ENCODE measurements at places on chromosomes 6 and 20. TPM values are rescaled to one million over a fixed set of nuclear protein-coding genes. Genes with fewer than 3 reads are reported as not detected.

The TINAG gene
- not detected for total RNA-seq

The PFDN4 gene
- total RNA-seq, result 26.8 TPM

The MAP7 gene
- total RNA-seq, result 15.5 TPM

The BLCAP gene
- 76.2 TPM for total RNA-seq

The OR11A1 gene
- not detected for total RNA-seq

The GHRH gene
- total RNA-seq, result not detected

The MUCL3 gene
- total RNA-seq, result not detected

The CST2 gene
- 1.2 TPM for total RNA-seq

GRCh38 chr6:14707276-14707675 lies 538.6 kb upstream of the JARID2 start:
- no peaks in the 10 kb centered on the region for H3K36me3 ChIP-seq
- H3K27me3 ChIP-seq, result no peaks in the 10 kb centered on the region
- no peak for DNase-seq
- H3K4me3 ChIP-seq, result no peak overlapping the region

DNA sequence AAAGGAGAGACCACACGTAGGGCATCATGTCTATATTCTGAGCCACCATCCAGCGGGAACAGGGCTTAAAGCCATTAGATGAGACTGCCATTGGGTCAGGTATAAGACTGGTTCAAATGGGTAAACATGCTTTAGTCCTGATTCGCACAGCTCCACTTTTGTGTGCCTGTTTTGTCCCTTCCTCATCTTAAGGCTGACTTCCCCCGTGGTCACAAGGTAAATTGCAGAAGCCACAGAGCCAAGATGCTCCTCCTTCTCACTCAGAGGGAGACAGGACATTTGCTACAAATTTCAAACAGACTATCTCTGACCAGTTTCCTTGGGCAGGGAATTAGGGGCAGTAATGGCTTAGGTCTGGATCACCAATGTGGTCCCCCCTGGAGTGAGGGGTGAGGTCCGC lies 11.4 kb upstream of the IFNGR1 start:
- no peak overlapping the region for H3K27ac ChIP-seq
- peaks cover 3% of the 10 kb centered on the region for H3K4me1 ChIP-seq
- H3K36me3 ChIP-seq, result no peaks in the 10 kb centered on the region

DNA sequence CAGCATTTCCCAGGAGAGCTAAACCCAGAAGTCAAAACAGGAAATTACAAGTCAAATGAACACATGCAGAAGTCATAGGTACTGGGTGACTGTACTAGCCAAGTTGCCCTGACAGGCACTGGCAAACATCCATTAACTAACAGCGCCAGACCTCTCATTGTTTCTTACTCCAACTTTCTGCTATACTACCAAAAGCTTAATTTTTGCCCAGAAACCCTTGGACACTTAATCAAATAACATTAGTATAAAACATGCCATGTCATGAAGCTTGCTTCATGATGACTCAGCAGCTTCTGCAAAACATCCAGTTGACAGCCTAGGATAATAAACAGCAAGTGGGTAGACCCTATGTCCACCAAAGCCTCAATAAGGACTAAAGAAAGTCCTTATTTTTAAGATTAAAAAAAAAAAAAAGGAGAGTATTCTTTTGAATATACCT lies 3.5 kb downstream of the NUP153 start:
- H3K36me3 ChIP-seq, result no peaks in the 10 kb centered on the region
- DNase-seq, result no peak
- no peaks in the 10 kb centered on the region for H3K27me3 ChIP-seq

- H3K27ac ChIP-seq, result peak overlapping the region; percentile 45
- no peaks in the 10 kb centered on the region for H3K36me3 ChIP-seq
- peaks cover 20% of the 10 kb centered on the region for H3K4me1 ChIP-seq
- H3K27me3 ChIP-seq, result no peaks in the 10 kb centered on the region
Measured at GRCh38 chr6:25050356-25050755, 114.6 kb upstream of the RIPOR2 start.

- no peak for DNase-seq
- H3K4me3 ChIP-seq, result no peak overlapping the region
- peaks cover 4% of the 10 kb centered on the region for H3K36me3 ChIP-seq
- H3K27ac ChIP-seq, result no peak overlapping the region
- H3K27me3 ChIP-seq, result no peaks in the 10 kb centered on the region
Measured at GRCh38 chr6:12312736-12313135, 22.6 kb downstream of the EDN1 start.

- H3K27ac ChIP-seq, result no peak overlapping the region
- H3K27me3 ChIP-seq, result peaks cover 3% of the 10 kb centered on the region
- H3K36me3 ChIP-seq, result no peaks in the 10 kb centered on the region
- peaks cover 2% of the 10 kb centered on the region for H3K4me1 ChIP-seq
- no peak for DNase-seq
Measured at GRCh38 chr6:2222275-2222842, 23.0 kb downstream of the GMDS start.

DNA sequence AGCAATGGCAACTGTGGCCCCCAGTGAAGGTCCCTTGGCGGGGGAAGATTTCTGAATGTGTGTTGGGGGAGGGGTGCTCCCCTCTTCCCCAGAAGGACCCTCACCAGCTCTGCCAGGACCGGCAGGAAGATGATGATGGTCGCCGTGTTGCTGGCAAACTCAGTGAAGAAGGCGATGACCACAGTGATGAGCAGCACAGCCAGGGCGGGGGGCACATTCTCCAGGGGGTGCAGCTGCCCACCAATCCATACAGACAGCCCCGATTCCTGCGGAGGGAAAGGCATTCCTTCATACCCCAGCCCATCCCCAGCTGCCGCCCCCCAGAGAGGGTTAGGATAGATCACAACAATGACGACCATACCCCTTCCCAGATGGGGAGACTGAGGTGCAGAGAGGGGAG lies 15.7 kb upstream of the OCSTAMP start:
- no peaks in the 10 kb centered on the region for H3K36me3 ChIP-seq
- H3K27me3 ChIP-seq, result no peaks in the 10 kb centered on the region
- H3K27ac ChIP-seq, result no peak overlapping the region
- DNase-seq, result no peak
- peaks cover 9% of the 10 kb centered on the region for H3K4me1 ChIP-seq
- no peak overlapping the region for H3K4me3 ChIP-seq

DNA sequence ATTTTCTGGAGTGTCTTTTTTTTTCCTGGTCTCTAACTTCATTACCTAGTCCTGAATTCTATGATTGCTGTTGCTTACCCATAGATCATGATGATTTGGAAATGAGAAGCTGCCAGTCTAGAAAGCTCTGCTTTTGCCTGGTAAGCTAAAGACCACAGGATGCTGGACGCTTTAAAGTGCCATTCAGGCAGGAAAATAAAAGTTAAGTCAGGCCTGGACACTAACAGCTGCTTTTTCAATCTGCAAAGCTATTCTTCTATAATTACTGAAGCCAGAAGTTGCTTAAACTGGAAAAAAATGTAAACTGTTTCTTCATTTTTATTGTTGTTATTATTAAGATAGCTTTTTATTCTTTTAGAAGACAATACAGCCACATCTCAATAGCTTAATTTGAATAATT lies 129.8 kb upstream of the SPACA1 start:
- no peaks in the 10 kb centered on the region for H3K36me3 ChIP-seq
- DNase-seq, result no peak
- H3K4me3 ChIP-seq, result no peak overlapping the region

DNA sequence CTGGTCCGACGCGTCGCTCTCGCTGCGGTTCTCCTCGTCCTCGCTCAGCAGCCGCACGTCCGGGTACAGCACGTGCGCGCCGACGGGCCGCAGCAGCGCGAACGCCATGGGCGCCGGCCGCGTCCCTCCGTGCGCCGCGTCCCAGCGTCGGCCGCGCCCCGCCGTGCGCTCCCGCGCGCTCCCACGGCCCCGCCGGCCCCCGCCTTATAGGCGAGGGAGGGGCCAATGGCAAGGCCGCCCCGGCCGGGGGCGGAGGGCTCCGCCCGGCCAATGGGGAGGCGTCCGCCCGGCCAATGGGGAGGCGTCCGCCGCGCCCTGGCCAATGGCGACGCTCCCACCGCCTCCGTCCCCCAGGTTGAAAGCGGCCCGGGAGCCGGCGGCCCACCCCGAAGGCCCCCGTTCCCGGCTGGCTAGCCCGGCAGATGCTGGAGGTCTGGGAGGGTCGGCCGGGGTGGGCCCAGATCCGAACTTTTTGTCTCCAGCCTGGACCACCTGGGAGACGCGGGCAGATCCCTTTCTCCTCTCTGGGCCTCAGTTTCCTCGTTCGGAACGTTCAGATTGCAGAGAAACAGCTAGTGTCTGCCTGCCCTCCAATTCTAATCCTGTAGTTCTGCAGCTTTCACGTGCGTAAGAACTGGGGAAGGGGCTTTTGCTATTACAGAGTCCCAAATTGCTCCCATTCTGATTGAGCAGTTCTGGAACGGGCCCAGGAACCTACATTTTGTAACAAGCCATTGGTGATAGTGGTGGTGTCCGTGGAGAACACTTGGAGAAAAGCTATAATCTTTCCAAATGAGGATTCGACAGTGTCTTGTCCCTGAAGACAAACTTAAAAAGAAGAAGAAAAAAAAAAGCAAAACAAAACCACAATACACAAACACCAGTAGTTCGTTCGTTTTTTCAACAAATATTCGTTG lies at the start of gene TCF15:
TSS of gene TCF15 (minus strand) at position 180 of the 917 bp plus-strand sequence. CDS start at position 108, 72 bp downstream.
- peak within 1 kb of the TSS; percentile 54 for H3K4me3 ChIP-seq
- H3K36me3 ChIP-seq, result no peaks in the 10 kb centered on the region
- peaks cover 22% of the 10 kb centered on the region for H3K4me1 ChIP-seq
- peak within 1 kb of the TSS; percentile 77 for H3K27ac ChIP-seq
- peaks cover 48% of the 10 kb centered on the region for H3K27me3 ChIP-seq

GRCh38 chr6:143750877-143751276 lies 73.1 kb downstream of the PHACTR2 start:
- H3K4me3 ChIP-seq, result no peak overlapping the region
- no peak for DNase-seq
- no peaks in the 10 kb centered on the region for H3K27me3 ChIP-seq
- H3K4me1 ChIP-seq, result peaks cover 77% of the 10 kb centered on the region
- H3K36me3 ChIP-seq, result no peaks in the 10 kb centered on the region

- no peaks in the 10 kb centered on the region for H3K36me3 ChIP-seq
- peaks cover 13% of the 10 kb centered on the region for H3K4me1 ChIP-seq
- H3K4me3 ChIP-seq, result no peak overlapping the region
- H3K27ac ChIP-seq, result no peak overlapping the region
- DNase-seq, result no peak
Measured at GRCh38 chr6:91135406-91136103, 548.7 kb upstream of the MAP3K7 start.

GRCh38 chr6:163708466-163708865 lies 293.9 kb downstream of the QKI start:
- DNase-seq, result no peak
- H3K27ac ChIP-seq, result no peak overlapping the region
- H3K27me3 ChIP-seq, result no peaks in the 10 kb centered on the region
- H3K4me1 ChIP-seq, result peaks cover 6% of the 10 kb centered on the region
- no peak overlapping the region for H3K4me3 ChIP-seq

- peaks cover 5% of the 10 kb centered on the region for H3K4me1 ChIP-seq
- H3K27ac ChIP-seq, result no peak overlapping the region
- H3K27me3 ChIP-seq, result peaks cover 20% of the 10 kb centered on the region
Measured at GRCh38 chr6:70351461-70351860, 48.6 kb upstream of the COL9A1 start.

- H3K4me1 ChIP-seq, result peaks cover 65% of the 10 kb centered on the region
- H3K36me3 ChIP-seq, result peaks cover 9% of the 10 kb centered on the region
- peak overlapping the region; percentile 43 for H3K27ac ChIP-seq
- no peaks in the 10 kb centered on the region for H3K27me3 ChIP-seq
- no peak for DNase-seq
Measured at GRCh38 chr6:56550301-56550700, 92.4 kb downstream of the DST start.

DNA sequence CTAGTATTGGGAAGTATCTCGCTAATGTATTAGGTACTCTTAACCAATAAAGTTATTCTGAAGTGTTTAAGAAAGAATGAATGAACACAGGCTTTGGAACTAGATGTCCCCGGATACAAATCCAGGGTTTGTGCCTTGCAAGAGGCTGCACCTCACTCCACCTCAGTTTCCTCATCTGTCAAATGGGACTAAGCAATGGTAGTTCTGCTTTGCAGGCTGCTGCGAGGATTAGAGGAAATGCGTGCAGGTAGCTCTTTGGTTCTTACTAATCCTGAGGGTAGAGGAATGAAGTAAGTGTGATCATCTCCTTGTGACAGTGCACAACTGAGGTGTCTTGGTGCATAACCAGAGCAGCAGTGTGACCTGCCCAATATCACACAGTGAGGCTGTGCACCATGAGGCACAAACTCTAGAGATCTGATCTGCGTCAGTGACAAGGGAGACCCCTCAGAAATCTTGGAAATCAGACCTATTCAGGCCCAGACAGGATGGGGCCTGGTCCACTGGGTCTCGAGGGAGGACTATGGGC lies 26.7 kb downstream of the ADA start:
- H3K4me1 ChIP-seq, result no peaks in the 10 kb centered on the region
- no peaks in the 10 kb centered on the region for H3K27me3 ChIP-seq
- no peak overlapping the region for H3K27ac ChIP-seq

DNA sequence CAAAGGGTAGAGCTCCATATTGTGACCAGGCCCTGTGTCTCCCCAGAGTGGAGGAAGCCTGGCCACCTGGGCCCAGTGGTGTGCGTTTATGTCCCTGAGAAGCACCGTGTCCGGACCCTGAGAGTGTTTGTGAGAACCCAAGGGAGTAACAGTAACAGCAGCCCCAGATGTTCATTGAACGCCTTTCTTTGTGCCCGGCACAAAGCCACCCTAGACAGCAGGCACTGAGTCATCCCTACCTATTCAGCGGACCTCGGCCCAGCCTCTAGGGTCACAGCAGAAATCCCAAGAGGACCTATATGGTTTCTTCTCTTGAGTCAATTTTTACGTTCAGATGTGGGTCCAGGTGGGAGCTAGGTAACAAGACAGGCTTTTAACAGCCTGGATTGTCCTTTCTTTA lies 24.5 kb downstream of the BCAS4 start:
- peaks cover 11% of the 10 kb centered on the region for H3K36me3 ChIP-seq
- no peak for DNase-seq
- no peak overlapping the region for H3K4me3 ChIP-seq
- H3K27me3 ChIP-seq, result no peaks in the 10 kb centered on the region
- peaks cover 17% of the 10 kb centered on the region for H3K4me1 ChIP-seq

DNA sequence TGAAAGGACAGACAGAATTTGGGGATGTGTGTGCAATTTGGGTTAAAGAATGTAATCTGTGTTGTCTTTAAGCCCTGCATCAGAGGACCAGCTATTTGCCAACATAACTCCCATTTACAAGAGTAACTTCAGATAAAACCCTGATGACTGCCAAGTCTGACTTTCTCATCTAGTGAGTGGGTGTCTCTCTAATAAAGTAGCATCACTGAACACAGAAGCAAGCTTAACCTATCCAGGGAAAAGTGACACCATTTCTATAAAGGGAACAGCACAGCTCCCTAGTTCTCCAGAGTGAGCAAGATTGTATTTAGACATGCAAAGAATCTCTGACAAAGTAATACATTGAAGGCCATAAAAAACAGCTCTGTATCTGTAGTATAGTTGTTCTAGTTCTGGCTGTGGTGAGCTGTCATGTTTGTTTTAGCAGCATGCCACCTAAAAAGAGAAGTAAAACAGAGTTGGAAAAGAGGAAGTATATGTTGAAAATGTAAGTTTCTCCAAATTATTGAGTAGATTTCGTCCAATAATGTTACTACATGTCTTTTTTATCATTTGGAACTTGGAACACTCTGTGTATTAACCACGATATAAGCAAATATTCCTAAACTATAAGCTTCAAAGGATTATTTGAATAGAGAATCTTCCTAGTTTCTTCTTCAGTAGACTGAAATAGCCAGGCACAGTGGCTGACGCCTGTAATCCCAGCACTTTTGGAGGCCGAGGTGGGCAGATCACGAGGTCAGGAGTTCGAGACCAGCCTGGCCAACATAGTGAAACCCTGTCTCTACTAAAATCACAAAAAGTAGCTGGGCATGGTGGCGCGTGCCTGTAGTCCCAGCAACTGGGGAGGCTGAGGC lies 8.8 kb upstream of the PIM1 start:
- H3K4me1 ChIP-seq, result peaks cover 9% of the 10 kb centered on the region
- no peak for DNase-seq
- H3K4me3 ChIP-seq, result no peak overlapping the region
- no peaks in the 10 kb centered on the region for H3K27me3 ChIP-seq
- no peaks in the 10 kb centered on the region for H3K36me3 ChIP-seq

All from mesothelial cell of epicardium (in vitro differentiated cells).